ENCODE measurements at places on chromosomes 12 and 14.
A peak's percentile ranks its signal among the peaks of the same experiment; 100 is the strongest.

DNA sequence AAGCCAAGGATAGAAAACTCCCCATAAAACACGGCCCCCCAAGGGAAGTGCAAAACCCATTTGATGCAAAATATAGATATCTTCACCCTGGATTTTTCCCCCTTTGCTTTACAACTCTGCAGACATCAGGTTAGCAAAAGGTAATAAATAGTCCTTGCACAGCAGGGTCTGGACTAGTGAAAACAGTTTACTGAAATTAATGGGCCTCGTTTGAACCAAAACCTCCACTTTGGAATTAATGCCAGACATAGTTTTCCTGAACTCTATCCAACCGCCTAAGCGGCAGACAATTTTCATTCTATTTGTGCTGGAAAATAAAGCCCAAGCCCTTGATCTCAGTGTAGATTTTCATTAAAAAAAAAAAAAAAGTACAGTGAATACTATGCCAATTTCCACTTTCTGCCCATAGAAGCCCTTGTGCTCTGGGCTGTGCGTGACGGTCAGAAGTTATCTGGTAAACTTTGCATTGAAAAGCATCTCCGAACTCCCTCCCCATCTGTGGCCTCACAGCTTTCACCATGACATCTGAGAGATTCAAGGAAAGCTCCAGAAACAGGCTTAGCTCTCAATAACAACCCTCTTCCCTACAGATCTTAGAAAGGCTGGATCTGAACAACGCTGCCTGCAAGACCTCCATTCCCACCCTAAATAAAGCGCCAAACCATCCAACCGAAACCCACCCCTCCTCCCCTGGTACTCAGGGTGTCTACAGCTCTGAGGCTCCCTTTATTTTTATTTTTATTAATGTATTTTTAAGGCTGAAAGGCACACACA is 11.0 kb upstream of the IRF2BPL start:
- peak; percentile 82 for DNase-seq

DNA sequence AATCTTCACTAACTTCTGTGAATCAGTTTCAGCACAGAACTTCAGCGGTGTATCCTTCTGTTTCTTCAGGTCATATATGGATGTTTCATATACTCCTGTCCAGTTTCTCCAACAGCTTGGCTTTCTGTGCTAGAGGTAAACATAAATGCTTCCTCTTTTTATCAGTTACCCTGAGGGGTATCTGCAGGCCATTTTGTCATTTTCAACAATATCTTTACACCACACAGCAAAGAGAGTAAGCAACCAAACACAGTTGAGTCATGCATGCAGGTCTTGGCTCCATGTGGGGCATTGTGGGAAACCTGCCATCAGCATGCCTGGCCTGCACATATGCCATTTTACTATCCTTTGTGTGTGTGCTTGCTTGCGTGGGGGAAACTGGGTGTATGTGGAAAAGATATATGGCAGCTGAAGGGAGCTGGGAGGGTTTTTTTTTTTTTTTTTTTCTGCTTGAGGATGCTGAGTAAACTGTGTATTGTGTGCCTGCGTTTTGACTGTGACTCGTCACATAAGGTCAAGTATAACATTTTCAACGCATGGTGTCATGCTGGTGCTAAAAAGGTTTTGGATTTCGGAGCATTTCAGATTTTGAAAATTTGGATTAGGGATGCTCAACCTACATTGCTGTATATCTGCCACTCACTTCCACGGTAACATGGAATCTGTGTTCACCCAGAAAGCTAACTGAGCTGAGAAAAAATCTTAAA is 56.1 kb upstream of the YARS2 start:
- DNase-seq: no peak

- peak; percentile 91 for DNase-seq
Observed at GRCh38 chr14:58639842-58640484, 2.2 kb downstream of the DACT1 start.

DNA sequence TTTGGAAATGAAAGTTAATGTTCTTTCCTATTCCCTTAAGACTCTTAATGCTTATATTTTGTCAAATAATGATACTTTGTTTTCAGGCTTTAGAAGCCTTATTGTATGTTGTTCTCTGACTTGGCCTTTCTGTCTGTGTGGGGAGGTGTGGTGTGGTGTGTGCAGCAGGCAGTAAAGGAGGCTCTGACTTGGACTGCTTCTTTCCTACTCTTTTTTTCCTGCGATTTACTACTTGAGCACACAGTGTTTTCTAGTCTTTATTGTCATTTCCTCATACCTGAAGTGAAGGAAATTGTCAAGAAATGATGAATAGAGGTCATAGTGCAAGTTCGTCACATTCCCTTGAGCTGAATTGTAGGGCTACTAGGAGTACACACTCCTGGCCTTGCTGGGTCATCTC is 26.9 kb downstream of the PIWIL1 start:
- DNase-seq: no peak

DNA sequence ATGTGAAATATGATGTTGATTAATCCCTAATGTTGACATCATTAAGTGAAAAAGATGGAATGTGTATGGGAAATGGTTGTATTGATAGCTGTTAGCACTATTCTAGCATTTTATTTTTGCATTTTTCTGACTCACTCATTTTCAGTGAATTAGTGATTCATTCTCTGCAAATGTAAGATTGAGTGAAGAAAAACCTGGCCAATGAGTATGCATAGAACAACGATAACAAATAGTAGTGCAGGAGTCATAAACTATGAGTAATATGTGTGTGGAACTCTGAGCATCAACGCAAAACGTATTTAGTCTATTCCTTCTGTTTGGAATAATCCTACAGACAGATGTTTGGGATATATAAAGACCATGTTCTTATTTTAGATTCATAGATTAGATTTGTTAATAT is 76.3 kb upstream of the RTL1 start:
- no peak for DNase-seq

- no peak for DNase-seq
Observed at GRCh38 chr12:31263661-31264060, 62.3 kb downstream of the SINHCAF start.

DNA sequence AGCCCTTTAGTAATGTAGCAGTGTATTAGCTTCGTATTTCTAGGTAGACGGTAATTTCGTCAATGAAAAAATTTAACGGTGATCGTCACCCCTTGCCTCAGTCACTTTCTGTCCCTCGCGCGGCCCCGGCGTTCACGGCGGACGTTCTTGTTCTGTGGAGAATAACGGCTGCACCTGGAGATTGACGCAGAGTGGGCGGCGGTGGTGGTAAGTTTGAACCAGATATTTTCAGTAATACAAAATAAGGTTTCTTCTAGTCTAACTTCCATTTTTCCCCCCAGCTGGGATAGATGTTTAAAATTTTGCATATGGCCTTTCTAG is 341 bp downstream of the ZNF10 start:
- DNase-seq: no peak

DNA sequence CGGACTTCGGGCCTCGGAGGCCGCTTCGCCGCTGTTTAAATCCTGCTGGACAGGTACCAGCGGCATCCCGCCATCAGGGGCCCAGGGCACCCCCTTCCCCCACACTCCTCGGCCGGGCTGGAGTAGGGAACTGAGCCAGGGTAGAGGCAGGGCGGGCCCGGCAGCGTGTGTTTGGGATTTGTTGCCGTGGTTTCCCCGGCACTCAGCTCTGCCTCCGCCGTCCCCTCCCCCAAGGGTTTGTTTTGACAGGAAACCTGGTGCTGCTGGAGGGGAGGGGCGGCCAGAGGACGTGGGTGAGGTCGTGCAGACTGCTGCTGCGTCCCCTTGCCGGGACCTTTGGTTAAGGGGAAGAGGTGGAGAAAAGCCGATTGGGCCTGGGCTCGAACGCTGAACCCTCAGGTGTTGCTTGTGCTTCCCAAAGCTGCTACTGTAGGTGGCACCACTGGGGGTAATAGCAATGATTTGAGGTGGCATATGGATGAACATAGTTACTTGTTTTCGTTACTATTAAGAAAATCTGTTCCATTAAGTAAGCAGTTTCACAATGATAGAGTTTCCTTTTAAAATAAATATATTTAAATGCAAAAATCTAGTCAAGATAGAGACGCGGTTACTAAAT is 778 bp downstream of the TCP11L2 start:
- DNase-seq: peak; percentile 90

- peak; percentile 83 for DNase-seq
Observed at GRCh38 chr14:32825058-32825457, 113.6 kb upstream of the NPAS3 start.

DNA sequence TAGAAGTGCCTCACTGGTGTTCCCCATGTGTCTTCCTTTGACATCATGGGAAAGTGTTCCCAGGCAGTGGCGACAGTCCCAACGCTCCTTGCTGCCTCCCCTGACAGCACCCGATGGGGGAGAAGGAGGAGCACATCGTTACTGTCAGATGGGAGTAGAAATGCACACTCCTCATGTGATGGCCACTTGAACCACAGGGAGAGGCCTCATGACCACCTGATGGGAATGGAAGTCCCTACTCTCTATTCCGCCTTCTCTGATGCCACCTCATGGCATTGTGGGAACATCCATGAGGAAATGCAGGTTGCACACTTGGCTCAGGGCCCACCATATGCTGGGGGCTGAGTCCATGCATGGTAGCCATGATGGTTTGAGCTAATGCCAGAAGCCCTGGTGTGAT is 14.3 kb upstream of the CORO1C start:
- no peak for DNase-seq

DNA sequence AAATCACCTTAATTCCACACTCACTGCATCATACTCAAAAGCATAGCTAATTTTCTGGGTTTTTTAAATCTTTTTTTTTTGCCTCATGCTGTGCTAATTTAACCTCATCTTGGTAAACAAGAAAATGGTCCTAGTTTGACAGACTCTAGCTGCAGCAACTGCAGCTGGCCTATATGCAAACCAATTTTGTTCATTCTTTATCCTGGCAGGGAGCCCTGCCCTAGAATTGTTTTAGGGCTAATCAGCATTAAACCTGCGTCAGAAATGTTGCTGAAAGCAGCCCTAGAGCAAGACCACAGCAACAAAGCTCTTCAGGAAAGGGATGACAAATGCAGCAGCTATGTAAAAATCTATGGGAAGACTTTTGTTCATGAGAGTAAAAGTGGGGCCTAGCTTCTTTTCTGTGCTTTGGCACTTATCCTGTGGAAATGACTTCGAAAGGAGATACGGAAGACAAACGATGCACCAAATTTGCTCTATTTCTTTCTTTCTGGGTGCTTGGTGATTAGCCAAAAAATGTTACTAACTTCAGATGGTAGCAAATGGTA is 72.2 kb downstream of the DENND5B start:
- peak; percentile 76 for DNase-seq

- DNase-seq: peak; percentile 82
Observed at GRCh38 chr12:123057513-123058265, 77.2 kb downstream of the ARL6IP4 start.

- no peak for DNase-seq
Observed at GRCh38 chr12:15289192-15289591, 33.1 kb upstream of the PTPRO start.

GRCh38 chr12:40622246-40622838 is 69.9 kb upstream of the CNTN1 start:
- peak; percentile 87 for DNase-seq

DNA sequence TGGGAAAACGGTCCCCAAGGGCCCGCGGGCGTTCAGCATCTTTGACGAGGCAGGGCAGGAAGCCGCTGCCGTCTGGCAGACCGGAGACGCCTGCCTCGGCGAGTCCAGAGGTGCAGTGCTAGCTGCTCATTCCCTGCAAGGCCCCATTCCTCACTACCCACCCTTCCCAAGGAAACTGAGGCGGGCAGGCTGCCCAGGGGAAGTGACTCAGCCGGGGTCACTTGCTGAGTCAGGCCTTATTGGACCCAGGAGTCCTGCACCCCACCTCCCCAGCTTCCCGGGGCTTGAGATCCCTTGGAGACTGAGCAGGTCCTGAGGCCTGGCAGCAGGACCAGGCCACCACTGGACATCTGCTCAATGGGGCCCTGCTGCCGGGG is 3.7 kb downstream of the SH2B3 start:
- no peak for DNase-seq

DNA sequence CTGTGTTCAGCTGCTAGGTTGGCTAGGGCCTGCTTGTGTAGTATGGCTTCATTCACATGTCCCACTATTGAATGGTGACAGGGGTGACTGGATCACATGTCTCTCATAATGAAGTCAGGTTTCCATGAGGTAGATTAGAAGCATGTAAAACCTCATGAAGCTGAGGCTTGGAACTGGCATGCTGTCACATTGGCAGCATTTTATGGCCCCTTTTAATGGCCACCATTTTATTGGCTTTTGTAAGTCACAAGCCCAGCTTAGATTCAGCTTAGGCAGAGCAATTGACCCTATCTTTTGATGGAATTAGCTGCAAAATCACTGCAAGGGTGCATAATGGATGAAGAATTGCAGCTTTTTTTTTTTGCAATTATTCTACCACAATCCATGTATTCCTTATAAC is 583.5 kb downstream of the MED13L start:
- no peak for DNase-seq

- no peak for DNase-seq
Observed at GRCh38 chr12:27583057-27583797, 59.2 kb downstream of the PPFIBP1 start.

- DNase-seq: no peak
Observed at GRCh38 chr14:69039288-69039628, 60.2 kb upstream of the ACTN1 start.

DNA sequence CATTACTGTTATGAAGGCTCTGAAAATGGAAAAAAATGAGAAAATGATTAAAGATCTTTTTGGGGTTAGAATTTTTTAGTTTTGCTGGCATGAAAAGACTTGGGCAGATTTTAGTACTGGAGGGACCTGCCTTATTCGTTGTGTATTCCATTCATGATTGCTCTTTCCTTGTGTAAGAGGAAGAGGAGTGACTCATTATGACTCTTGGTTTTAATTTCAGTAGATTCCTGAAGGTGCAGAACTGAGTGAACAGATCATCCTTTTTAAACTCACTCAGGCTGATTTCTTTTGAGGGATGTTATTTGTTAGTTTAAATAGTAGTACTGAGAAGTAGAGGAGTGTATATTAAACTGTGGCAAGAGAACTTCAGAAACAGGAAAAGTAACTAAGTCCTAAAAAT is 41.6 kb downstream of the AKAP6 start:
- DNase-seq: no peak

GRCh38 chr14:101336183-101336582 is 225.1 kb upstream of the DIO3 start:
- DNase-seq: no peak

DNA sequence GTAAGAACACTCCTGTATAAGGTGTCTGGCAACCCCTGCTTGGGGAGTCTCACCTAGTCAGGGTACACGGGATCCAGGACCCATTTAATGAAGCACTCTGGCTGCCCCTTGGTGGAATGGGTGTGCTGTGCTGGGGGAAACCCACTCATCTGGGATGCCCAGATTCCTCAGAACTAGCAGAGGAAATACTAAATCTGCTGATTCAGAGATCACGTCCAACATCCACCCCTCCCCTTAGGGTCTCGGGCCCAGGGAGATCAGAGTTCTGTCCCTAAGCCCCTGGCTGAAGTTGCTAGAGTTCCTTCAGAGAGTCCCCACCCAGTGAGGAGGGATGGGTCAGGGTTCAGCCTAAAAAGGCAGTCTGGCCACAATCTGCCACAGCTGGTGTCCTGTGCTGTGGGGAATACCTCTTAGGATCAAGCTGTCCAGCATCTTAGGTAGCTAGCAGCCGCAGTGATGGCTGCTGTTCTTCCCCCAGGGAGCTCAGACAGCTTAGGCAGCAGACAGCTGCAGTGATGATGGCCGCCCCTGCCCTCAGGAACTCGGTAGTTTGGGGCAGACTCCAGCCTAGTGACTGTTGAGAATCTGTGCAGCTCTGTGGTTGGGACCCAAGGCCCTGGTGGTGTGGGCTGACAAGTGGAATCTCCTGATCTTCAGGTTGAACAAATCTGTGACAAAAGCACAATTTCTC is 74.8 kb downstream of the IFNG-AS1 start:
- no peak for DNase-seq
